BJ (cell line): ENCODE measurements at places on chromosomes 6 and 20.

GRCh38 chr6:166955121-166955864, 1.1 kb downstream of the RNASET2 start:
- no peak for DNase-seq

- DNase-seq: no peak
Measured at GRCh38 chr6:88852775-88853174, 110.6 kb downstream of the RNGTT start.

DNA sequence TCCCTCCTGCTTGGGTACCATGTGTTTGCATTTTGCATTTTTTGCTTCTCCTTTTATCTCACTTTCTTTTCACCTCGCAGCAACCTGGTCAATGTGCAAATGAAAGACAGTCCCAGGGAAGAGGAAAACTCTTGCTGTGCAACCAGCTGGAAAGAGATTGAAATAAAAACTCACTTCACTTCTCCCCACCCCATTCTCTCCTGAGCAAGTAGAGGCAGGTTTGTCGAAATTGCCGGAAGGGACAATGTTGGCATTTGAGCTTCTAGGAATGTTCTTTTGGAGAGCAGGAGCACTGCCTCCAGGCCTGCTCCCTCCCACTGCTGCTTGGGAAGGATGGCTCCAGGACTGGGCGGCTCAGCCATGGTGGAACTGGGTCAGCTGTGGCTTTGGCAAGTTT, 30.6 kb downstream of the KCNG1 start:
- no peak for DNase-seq

DNA sequence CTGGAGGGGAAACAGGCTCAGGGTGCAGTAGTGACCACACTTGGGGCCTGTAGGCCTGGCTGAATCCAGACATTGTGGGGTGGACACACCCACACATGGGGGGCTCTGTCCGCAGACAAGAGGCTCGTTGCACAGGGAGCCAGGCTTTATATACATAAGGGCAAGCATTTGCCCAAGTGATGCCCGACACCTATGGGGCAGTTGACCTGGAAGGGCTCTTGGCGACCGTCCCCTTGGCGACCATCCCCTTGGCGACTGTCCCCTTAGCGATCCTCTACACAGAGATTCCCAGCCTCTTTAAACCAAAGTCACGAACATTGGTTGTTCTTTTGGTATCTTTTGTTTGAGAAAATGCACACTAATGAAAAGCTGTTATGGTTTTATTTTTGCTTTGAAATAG, 2.7 kb downstream of the TOX2 start:
- no peak for DNase-seq

- no peak for DNase-seq
Measured at GRCh38 chr6:123875784-123876183, 72.1 kb downstream of the NKAIN2 start.

GRCh38 chr6:146026873-146027272, 2.0 kb upstream of the GRM1 start:
- DNase-seq: no peak

GRCh38 chr6:44002593-44003344, 124.5 kb downstream of the MRPL14 start:
- no peak for DNase-seq

DNA sequence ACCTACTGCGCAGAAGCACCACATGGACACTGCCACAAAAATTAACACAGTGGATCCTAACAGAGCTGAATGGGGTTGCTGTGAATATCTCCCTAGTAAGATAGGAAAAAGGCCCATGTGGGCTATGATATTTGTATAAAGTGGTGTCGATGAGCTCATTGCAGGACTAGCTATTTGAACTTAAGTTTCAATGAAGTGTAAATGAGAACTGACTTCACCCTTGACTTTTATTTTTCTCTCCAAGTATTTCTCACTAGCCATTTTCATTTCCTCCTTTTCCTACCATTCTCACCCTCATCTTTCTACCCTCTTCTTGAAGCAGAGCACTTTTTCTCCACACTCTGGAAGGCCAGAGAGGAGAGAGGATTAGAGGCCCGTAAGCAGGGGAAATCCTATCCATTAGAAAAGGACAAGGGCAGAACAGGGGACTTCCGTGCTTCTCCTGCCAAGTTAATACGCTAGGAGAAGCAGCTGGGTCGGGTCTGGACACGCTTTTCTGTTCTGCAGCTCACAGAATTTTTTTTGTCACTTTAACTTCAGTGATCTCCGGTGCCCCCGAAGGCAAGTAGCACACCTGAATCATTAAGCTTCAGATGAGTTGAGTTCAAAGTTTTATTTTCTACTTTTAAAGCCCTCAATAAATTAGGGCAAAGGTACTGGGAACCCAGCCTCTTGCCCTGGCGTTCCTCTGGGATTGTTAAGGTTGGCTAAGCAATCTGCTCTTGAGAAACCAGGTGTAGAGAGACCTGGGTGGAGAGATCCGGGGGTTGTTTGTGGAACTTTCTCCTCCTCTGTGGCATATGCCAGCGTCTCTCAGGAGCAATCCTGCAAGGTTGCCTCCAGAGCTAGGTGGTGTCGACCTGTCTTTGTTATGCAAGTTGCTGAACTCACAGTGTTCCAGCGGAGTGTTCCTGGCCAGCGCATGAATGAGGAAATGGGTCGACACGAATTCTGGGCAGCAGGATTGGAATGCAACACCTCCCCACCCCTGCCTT, 56.2 kb upstream of the ARID1B start:
- no peak for DNase-seq

GRCh38 chr6:101770116-101770515, 376.6 kb downstream of the GRIK2 start:
- no peak for DNase-seq

- DNase-seq: no peak
Measured at GRCh38 chr6:39236742-39237141, 7.5 kb upstream of the KCNK5 start.

- DNase-seq: no peak
Measured at GRCh38 chr20:19975436-19975799, 41.7 kb upstream of the NAA20 start.

DNA sequence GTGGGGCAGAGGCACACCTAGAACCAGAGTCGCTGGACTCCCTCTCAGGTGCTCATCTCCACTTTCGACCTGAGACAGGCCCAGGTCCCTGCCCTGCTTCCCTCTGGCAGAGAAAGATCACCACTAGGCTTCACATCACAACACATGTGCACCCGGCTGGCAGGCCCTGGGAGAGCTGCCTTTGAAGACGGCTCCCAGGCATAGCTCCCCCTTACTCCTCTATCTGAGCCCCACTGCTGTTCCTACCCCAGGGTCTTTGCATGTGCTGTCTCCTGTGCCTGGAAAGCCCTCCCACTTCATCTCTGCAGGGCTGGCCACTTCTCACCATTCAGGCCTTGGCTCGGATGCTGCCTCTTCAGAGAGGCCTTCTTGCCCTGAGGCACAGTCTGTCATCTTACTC, 89.2 kb downstream of the NOL4L start:
- no peak for DNase-seq

DNA sequence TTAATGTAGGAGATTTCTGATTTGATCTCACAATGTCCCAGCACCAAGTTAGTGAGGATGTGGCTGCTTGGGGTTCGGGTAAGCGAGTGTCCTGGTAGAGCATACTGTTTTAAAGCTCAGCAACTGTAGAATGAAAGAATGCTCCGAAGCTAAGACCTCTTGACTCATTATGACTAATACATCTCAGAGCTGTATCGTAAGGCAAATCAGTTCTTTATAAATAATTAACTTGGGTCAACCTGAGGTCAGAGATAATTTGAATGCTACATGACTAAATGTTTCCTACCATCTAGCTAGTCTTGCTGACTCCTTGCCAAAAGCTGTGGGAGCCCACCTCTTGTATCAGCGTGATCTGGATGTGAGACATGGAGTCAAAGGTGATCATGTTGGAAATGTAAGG, 128.8 kb upstream of the PDE7B start:
- peak; percentile 65 for DNase-seq

DNA sequence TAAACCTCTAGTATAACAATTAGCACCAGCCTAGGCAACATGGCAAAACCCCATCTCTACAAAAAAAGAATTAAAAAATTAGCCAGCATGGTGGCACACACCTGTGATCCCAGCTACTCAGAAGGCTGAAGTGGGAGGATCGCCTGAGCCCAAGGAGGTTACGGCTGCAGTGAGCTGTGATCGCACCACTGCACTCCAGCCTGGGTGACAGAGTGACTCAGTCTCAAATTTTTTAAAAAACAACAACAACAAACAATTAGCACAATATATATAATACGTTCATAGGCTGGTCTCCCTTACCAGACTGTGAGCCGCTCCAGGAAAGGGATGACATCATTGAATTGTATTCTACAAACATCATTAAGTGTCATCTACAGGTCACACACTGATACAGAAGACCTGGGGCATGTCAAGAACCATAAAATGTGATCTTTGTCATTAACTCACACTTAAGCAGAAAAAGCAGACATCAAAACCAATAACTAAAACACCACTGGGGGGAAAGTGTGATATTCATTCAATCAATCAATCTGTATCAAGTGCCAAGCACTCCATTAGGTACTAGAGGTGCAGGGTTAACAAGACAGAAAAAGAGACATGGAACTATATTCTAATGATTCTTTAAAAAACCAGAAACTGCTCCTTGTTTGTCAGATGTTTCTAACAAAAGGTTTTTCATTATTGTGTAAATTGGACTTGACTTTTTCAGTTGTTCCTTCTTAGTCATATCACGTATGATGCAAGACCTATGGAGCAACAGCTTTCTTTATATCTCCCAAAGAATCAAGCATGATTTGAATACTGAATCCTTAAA, 17.8 kb downstream of the MAP3K5 start:
- peak; percentile 49 for DNase-seq

DNA sequence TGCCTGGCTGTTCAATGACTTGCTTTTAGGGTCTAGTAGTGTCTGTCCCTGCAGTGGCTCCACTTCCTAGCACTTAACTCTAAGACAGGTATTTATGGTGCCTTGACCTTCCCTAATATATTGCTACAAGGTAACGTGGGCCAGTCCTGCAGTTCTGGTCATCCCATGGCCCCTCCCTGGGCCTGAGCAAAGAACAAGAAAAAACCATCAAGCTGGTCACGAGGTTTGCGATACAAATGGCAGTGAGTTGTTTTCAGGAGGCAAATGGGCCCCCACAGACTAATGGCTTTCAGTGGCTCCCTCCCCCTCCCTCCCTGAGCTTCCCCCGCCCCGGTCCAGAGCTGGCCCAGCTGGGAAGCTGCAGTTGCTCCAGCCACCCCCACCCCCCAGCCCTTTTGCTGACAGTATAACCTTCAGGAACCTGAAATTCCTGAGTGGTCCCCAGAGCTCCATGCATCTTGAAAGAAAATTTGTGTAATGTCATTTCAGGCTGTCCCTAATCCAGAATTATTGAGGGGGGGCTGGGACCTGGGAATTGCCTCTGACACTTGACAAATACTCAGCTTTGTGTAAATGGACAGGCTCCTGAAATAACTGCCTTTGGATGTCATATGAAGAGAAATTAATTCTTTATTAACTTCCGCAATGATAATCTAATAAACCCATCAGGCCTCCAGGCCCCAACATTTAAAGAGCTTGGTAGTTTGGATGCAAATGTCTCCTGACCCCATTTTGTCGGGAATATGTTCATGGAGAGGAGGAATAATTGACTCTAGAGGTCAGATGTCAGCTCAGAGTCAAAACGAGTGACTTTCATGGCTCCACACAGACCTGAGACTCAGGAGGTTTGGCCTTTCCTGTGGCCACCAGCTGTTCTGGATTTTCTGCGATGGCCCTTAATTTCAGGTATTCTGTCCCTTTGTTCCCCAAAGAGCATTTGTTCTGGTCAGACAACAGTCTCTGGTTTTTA, 153.2 kb upstream of the TOP1 start:
- no peak for DNase-seq

DNA sequence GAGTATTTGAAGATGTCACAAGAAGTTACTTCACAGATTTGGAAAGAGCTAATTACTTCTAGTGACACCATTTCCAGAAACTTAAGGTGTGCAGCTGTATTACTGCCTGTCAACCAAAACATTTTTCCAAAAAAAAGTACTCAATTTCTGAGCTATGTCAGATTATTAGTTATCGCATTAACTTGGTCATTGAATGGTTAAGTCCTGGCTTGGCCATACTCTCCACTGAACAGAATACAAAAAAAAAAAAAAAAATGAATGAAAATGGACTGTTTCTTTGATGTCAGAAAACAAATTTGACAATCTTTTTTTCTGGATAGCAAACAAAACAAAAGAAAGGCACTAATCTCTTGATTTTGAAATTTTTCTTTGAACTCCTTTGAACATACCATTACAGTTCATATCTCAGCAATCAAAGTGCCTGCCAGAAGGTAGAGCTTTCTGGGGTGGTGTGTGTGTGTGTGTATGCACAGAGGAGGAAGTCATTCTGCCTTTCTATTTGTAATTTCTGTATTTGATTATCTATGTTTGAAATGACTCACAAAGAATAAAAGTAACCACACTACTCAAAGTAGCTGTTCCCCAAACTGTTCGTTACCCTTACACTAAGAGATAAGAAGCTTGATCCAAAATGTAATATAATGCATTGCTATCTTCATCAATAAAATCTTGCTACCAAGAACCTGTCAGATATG, 210.8 kb upstream of the FUT9 start:
- DNase-seq: no peak

DNA sequence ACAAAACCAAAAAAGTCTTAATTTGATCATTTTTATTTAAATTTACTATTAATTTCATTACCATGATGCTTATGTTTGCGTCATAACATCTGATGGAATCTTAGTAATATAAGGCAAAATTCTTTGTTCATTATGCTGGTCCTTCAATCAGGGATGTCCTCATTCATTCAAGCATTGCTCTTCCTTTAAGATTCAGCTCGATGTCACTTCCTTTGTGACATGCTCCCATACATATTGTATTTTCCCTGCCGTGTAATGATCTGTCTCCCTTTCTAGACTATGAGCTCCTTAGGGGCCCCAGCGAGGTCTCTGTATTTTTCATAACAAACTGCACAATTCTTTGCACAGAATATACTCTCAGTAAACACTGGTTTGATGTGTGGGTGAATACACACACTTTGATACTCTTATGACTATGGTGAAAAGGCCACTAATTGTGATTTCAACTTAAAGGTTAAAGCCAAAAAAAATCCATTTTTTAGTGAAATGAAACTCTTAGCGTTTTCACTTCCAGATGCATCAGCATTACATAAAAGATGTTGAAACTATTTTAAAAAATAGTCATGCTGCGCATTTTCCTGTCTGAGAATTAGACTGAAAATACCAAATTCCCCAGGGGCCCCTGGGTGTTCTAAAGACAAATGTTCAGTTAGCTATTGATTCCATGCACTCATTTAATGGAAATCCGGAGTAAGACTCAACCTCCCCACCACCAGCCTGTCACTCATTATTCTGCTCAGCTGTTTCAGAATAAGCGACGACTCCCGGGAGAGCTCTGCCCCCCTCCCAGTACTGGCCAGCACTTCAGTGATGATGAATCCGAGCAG, 169.7 kb downstream of the ATXN1 start:
- DNase-seq: no peak

DNA sequence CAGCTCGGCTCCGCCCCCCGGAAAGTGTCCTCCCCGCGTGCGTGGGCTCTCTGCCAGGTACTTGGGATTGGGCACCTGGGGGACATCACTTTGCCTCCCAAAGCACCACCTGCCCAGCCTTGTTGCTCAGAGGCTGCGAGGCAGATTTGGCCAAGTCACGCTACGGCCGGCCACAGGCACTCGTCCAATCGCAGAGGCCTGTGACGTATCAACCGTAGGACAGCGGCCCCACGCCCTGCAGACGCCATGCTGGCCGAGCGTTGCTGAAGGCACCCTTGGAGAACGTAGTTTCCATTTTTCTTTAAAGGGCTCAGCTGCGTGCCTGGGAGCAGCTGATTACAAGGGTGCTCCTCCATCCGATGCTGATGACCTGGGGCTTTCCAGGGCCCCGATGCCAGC, 3.1 kb downstream of the NTSR1 start:
- no peak for DNase-seq

GRCh38 chr6:97947841-97948240, 664.8 kb upstream of the MMS22L start:
- DNase-seq: no peak

- DNase-seq: no peak
Measured at GRCh38 chr20:53737396-53738038, 143.9 kb upstream of the ZNF217 start.
